ENCODE measurements at places on chromosomes 7 and 10.
A peak's percentile ranks its signal among the peaks of the same experiment; 100 is the strongest.

GRCh38 chr10:119784340-119785067, 58.7 kb downstream of the INPP5F start:
- DNase-seq: no peak

- peak; percentile 18 for DNase-seq
These were observed 927.4 kb downstream of the LRMDA start for GRCh38 chr10:76358743-76359395.

DNA sequence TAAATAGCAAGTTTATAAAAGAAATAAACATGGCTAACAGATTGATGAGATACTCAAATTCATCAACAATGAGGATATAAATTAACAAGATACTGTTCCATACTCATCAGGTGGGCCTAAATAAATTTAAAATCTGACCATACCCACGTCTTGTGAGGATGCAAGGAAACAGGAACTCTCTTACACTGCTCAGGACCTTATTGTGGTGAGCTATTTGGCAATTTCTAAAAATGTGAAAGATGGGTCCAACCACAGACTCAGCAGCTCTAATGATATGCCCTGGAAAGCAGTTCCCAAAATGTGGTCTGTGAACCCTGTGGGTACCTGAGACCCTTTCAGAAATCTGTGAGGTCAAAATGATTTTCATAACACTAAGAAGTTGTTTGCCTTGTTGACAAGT, 21.5 kb downstream of the RPP38 start:
- no peak for DNase-seq

DNA sequence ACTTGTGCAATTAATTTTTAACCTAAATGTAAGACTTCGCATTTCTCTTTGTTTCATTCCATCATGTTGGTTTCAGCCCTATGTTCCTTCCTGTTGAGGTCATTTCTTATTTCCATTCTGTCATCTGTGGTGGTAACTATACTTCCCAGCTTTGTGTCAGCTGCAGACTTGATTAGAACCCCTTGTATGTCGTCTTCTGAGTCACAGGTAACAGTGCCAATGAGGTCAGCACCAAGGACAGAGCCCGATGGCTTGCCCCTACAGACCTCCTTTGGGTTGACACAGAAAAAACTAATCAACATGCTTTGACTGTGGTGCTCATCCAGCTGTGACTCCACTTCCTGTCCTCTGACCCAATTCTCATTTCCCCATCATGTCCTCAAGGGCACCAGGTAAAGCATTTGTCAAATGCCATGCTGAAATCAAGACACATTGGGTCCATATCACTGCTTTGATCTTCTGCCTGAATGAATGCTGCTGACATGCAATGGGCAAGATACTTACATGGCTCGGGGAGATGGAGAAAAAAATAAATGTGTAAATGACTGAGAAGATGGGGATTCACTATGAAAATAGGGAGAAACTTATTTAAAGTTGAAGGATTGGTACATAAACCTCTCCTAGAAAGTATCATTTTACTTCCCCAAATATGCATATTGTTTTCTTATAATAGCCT, 25.6 kb upstream of the CRTAC1 start:
- peak; percentile 26 for DNase-seq

- peak; percentile 30 for DNase-seq
These were observed 613 bp downstream of the USP6NL start for GRCh38 chr10:11610826-11611247.

DNA sequence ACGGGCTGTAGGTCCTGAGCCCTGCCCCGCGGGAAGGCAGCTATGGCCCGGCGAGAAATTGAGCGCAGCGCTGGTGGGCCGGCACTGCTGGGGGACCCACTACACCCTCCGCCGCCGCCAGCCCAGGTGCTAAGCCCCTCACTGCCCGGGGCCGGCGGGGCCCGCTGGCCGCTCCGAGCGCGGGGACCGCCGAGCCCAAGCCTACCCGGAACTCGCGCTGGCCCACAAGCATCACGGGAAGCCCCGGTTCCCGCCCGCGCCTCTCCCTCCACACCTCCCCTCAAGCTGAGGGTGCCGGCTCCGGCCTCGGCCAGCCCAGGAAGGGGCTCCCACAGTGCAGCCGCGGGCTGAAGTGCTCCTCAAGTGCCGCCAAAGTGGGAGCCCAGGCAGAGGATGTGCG, 5.5 kb upstream of the CACUL1 start:
- no peak for DNase-seq

DNA sequence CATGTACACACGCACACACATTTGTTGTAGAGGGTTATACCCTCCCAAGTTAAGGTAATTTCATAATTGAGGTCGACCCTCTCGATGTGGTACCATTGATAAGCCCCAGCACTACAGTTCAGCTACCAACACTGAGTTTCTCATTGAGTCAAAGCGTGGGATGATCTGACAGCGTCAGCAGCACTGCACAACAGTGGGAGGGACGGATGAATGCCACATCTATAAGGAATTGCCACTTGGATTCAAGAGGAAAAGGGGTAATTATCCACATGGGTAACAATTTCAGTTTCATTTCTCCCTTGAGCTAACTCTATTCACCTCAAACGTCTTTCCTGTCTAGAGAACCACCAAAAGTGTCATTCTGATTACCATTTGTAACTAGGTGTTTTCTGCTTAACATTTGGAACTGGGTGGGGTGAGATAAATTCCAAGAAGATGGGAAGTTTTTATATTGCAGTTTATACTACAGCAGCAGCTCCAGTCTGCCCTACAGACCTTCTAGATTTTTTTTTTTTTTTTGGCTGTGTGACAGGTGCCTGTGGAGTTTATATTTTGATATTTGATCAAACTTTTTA, 342.9 kb downstream of the AUTS2 start:
- no peak for DNase-seq

- DNase-seq: no peak
These were observed 25.0 kb downstream of the C10orf105 start for GRCh38 chr10:71694567-71694968.

DNA sequence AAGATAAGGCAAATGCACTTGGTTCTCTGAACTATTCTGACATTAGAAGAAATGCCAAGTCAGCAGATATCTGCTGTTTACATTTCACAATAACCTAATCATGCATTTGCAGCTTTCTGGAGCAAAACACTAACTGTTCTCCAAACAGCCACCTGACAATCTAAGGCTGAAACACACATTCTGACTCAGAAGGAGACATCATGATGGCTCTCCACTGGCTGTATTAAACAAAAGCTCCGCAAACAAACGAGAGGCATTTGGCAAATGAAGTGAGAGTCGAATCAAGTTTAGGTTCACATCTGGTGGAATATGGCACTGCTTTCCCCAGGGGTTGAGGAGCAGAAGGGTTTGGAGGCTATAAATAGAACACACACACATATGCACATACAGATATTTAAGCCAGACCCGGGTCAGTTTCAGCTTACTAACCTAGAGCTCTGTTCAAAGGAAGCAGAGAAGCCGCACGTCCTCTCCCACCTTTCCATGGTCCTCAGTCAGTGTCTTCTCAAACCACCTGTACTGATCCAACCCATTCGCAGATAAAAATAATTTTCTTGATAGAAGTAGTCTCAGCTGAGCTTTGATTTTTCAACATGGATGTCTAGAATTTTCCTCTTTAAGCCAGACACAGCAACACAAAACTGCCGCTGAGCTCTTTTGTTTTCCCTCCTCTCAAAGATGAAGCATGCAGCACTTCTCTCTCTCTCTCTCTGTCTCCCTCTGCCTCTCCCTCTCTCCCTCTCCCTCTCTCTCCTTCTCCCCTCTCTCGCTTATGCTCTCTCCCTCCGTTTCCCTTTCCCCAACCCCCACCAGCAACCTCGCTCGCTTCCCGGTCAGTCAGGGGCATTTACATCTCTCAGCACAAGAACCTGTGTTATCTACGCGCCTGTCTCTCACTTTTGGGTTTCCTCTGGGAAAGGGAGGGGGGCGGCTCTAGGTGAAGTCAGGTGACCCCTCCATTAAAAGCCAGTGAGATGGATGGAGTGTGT, 682.8 kb downstream of the MAGI2 start:
- peak; percentile 23 for DNase-seq

DNA sequence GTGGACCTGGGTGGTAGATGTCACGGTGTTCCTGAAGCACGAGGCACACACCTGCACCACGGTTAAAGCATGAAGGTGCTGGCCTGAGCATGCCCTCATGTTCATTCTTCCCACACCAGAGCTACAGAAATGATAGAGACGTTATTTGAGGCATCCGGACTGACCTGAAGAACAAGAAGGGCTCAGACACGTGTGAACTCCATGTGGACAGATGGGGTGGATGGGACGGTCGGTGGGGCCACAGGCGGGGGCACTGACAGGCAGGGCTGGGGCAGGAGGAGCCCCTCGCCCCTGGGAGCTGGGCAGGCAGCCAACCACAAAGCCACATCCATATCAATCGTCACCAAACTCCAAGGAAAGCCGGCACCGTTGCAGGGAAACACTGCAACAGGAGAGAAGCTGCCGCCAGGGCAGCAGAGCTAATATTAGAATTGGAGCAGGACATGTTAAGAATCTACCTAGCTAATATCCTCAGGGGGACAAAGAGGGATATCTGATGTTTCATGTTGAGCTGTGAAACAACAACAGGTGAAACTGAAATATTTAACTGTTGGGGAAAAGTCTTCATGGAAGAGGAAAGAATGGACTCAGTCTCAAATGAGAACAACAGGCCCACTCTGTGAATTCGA, 37.8 kb upstream of the DIP2C start:
- DNase-seq: no peak

DNA sequence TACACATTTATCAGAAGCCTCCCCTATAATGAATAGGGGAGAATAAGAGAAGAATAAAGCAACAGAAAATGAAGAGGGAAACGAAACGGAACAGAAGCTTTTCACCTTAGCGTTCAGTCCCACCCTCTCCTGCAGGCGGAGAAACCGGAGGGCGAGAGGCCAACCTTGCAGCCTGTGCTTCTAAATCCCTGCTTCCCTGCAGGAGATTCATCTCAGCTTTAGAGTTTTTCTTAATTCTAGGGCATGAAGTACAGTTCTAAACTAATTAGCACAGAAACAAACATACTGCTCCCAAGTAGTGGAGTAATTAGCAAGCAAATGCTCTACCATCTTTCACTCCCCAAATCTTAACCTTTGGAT, 107.2 kb downstream of the CUBN start:
- no peak for DNase-seq

GRCh38 chr7:157043745-157044144, 33.3 kb upstream of the MNX1 start:
- DNase-seq: peak; percentile 60

DNA sequence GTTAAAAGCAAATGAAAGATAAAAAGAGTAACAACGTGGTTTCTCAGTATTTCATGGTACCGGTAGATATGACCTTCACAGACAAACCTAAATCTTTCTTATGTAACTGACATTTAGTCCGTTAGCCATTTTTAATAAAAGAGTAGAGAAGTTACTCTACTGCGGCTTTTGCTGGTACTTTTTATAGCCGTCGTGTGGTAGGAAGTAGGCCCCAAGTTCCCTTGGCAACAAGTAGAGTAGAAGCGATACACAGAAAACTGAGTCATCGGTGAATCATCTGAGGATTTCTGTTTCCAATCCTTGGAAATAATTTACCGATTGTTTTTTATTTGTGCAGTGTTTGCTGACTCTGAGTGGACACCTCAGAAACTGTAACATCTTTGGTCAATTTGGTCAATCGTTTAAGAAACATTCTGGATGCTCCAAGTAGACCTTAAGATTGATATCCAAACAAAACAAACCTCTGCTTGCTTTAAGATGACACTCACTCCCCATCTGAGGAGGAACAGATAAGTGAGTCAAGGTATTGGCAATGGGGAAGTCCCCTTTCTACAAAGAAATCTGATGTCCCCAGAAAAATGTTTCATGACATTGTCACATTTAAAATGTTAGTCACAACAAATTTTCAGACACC, 63.9 kb upstream of the AHR start:
- DNase-seq: peak; percentile 95

DNA sequence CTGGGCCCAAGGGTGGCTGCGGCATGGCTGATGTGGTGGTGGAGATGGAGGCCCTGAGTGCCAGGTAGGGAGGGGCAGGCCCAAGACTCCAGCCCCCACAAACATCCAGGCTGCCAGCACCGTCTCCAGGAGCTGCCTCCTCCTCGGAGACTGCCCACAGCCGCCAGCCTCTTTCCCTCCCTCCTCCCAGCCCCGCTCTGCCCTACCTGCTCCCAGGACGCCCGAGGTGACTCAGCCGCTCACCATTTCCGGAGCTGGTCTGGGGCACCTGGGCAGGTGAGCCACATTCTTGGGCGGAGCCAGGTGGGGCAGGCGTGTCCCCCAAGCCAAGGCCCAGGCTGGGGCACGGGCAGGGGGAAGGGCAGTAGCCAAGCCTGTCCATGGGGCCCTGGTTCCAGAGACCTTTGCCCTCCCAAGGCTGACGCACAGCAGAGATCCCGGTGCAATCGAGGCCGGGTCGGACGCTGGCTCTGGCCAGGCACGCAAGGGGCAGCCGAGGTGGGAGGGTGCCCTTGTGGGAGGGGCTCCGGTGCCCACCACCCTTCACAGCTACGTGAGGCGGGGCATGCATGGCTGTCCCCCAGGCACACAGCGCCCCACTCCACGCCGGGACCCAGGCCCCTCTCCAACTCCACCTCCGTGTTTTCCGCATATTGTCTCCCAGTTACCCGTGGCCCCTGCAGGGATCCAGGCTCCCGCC, 8.8 kb downstream of the ADAP1 start:
- no peak for DNase-seq

GRCh38 chr10:89151857-89152256, 55.3 kb downstream of the CH25H start:
- DNase-seq: peak; percentile 67

DNA sequence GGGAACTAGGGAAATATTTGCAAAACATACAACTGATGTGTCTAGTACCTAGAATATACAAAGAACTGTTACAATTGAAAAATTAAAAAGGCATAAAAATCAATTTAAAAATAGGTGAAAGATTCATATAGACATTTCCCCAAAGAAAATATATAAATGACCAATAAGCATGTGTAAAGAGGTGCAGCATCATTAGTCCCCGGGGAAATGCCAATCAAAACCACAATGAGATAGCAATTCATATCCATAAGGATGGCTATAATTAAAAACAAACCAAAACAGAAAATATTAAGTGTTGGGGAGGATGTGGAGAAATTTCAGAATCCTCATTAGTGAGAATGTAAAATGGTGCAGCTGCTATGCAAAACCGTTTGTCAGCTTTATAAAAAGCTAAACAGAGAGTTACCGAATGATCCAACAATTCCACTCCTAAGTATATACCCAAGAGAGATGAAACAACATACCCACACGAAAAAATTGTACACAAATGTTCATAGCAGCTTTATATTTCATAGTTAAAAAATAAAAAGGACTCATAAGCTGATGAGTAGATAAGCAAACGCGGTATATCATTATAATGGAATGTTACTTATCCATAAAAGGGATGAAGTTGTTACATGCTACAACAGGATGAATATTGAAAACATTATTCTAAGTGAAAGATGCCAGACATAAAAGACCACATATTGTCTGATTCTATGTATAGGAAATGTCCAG, 210.1 kb upstream of the INHBA start:
- peak; percentile 92 for DNase-seq

GRCh38 chr7:115005953-115006352, 84.1 kb downstream of the MDFIC start:
- no peak for DNase-seq

GRCh38 chr10:107899502-107900062, 735.1 kb upstream of the SORCS1 start:
- DNase-seq: no peak

All from fibroblast of skin of back (primary cell).